Stimulated activated CD4-positive, alpha-beta T cell treated with anti-CD3 and anti-CD28 coated beads, Interleukin-15, amount 100 ng/mL, for 48 hours (primary cell): ENCODE measurements at places on chromosomes 16 and 17.
A peak's percentile ranks its signal among the peaks of the same experiment; 100 is the strongest.

GRCh38 chr17:28204751-28205150 lies 114.2 kb upstream of the TMEM97 start:
- no peak for DNase-seq

DNA sequence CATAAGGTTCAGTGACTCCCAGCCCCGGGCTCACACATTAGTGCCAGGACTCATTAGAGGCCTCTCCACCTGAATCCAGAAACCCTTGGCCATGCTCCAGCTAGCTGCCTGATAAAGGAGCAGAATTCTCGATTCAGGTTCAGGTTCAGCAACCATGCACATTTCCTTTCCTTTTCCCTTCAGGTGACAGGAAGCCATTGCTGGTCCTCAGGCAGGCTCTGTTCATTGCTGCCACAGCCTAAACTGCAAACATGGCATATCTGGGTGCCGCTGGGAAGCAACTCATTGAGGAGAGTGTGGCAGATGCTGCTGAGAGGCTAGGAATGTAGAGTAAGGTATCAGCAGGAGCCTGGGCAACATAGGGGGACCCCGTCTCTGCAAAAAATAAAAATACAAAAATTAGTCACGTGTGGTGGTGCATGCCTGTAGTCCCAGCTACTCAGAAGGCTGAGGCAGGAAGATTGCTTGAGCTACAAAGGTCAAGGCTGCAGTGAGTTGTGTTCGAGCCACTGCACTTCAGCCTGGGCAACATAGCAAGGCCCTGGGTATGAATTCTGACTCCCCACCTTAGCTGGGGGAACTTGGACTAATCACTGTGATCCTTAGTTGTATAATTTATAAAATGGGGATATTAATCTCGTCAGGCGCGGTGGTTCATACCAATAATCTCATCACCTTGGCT lies 28.7 kb downstream of the ARL4D start:
- no peak for DNase-seq

DNA sequence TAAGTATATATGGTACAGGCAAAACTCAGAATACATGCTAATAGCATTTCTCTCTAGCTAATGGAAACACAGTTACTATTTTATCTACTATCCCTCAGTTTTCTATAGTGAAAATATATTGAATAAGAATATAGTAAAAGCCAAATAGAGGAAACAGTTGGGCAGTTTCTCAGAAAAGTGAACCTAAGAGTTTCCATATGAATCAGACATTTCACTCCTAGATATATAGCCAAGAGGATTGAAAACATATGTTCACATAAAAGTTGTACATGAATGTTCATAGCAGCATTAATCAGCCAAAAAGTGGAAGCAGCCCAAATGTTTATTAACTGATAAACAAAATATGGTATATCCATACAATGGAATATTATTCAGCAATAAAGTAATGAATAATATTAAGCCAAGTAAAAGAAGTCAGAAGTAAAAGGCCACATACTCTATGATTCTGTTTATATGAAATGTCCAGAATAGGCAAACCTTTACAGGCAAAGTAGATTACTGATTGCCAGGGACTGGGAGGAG lies 134.6 kb downstream of the CYB561 start:
- no peak for DNase-seq

- DNase-seq, result no peak
Observed at GRCh38 chr16:57265850-57266530, 18.5 kb downstream of the PLLP start.

- DNase-seq, result no peak
Observed at GRCh38 chr16:64791756-64792155, 330.1 kb downstream of the CDH11 start.

DNA sequence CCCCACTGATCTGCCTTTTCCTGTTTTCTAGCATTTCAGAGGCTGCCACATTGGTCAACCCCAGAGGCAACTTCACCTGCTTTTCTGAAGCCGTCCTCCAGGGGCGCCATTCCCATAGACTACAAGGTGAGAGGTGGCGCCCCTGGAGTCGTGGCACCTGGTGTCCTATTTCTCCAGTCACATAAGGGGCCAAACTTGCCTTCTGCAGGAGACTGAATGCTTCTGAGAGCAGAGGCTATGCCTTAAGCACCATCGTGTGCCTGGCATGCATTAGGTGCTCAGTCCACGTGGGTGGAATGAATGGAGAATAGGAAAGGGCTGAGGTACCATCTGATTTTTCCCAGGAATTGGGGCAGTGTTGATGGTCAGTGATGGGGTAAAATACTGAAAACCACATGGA lies 164.8 kb downstream of the HAPSTR1 start:
- DNase-seq, result peak; percentile 17

- no peak for DNase-seq
Observed at GRCh38 chr16:50121278-50121677, 31.8 kb upstream of the TENT4B start.

DNA sequence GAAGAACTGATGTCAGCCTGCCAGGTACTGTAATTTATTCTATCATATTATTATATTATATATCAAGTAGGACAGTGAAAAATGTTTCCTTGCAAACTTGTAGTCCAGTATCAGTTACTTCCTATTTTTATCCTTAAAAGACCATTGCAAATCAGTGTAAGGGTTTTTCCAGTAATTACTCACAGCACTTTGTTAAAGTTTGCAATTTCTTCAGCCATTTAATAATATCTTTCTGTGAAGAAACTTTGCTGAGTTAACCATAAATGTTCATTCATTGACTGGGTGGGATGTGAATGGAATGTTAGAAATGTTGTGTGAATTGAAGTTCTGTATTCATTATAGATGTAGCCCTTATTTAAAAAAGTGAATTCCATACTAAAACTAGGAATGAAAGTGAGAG lies 26.7 kb downstream of the HAPSTR1 start:
- DNase-seq, result no peak

DNA sequence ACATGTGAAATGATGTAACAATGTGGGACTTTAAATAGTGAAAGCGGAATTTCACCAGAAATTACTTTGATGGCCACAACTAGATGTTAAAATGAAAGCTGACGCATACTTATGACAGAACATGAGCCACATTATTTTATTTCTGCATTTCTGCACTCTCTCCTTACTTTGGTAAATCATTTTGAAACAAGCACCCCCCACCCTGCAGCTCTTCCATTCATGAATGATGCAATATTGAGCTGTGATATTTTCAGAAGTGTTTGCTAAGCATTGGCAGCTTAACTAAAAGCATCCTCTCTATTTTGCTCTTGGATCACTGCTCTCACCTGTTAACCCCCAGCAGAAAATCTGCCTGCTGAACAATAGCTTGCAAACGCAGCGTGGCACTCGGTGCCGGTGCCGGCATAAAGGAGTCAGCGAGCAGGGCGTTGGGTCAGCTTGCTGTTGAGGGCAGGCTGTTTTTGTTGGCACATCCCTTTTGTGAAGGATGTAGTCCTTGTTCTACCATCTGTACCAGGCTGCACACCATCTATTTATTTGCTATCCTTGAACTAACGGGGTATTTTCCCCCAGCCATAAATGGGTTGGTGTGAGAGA lies 30.8 kb upstream of the CBLN1 start:
- no peak for DNase-seq

- DNase-seq, result no peak
Observed at GRCh38 chr17:79651266-79651665, 40.4 kb upstream of the RBFOX3 start.
